ENCODE measurements at places on chromosomes 2 and 18. TPM values are rescaled to one million over a fixed set of nuclear protein-coding genes. Genes with fewer than 3 reads are reported as not detected.

The SP9 gene
- not detected for total RNA-seq

The CD302 gene
- 3.2 TPM for total RNA-seq

The ACOXL gene
- not detected for total RNA-seq

The MLPH gene
- total RNA-seq = 1.8 TPM

The BOLL gene
- not detected for total RNA-seq

The GBX2 gene
- not detected for total RNA-seq

The TNFRSF11A gene
- total RNA-seq = 3.5 TPM

The SPEG gene
- total RNA-seq = 3.8 TPM

The STARD6 gene
- not detected for total RNA-seq

The NT5C1B gene
- not detected for total RNA-seq

The DNAJC5G gene
- not detected for total RNA-seq

The CFAP221 gene
- total RNA-seq = not detected

The ZNF521 gene
- 0.68 TPM for total RNA-seq

The OTOS gene
- not detected for total RNA-seq

The CASP10 gene
- total RNA-seq = 9.0 TPM

The CYBRD1 gene
- 12.3 TPM for total RNA-seq

The PNO1 gene
- 14.5 TPM for total RNA-seq

The ST6GAL2 gene
- 7.5 TPM for total RNA-seq

The LNPK gene
- total RNA-seq = 16.4 TPM

The SCYGR7 gene
- total RNA-seq = not detected

The SLC8A1 gene
- total RNA-seq = 45.0 TPM

The SLC14A1 gene
- total RNA-seq = 0.53 TPM

The DOK6 gene
- total RNA-seq = not detected

The CTLA4 gene
- total RNA-seq = 1.0 TPM

The GRHL1 gene
- 192 TPM for total RNA-seq

The CFAP53 gene
- total RNA-seq = not detected

The PCARE gene
- not detected for total RNA-seq

The ATP6V1C2 gene
- total RNA-seq = 10.2 TPM

The VSNL1 gene
- 55.5 TPM for total RNA-seq

The FSHR gene
- not detected for total RNA-seq

The DIS3L2 gene
- 40.1 TPM for total RNA-seq

The PLGLB2 gene
- total RNA-seq = 1.0 TPM

The UGT1A4 gene
- 1.1 TPM for total RNA-seq

The TBR1 gene
- not detected for total RNA-seq

The TGOLN2 gene
- 40.6 TPM for total RNA-seq

The MOGAT1 gene
- not detected for total RNA-seq

The CRYGC gene
- total RNA-seq = not detected

The SERPINB13 gene
- total RNA-seq = 175 TPM

The CCDC102B gene
- 3.4 TPM for total RNA-seq

The AGBL5 gene
- 12.4 TPM for total RNA-seq

The ATIC gene
- total RNA-seq = 36.2 TPM

The SAG gene
- total RNA-seq = not detected

The POTEJ gene
- total RNA-seq = not detected

The GALNT5 gene
- 6.7 TPM for total RNA-seq

The CFC1 gene
- not detected for total RNA-seq

The XDH gene
- total RNA-seq = 34.0 TPM

The TPO gene
- 0.31 TPM for total RNA-seq

The RAB6C gene
- total RNA-seq = not detected

The DOCK10 gene
- 10.8 TPM for total RNA-seq

The GALNT14 gene
- 18.9 TPM for total RNA-seq

The KRCC1 gene
- total RNA-seq = 22.0 TPM

The FARP2 gene
- 20.8 TPM for total RNA-seq

The TWIST2 gene
- total RNA-seq = 3.1 TPM

The RUFY4 gene
- total RNA-seq = not detected

The RSAD2 gene
- 0.18 TPM for total RNA-seq

All from esophagus squamous epithelium (tissue), 5 donors.